ENCODE measurements at places on chromosomes 5 and 9.
A peak's percentile ranks its signal among the peaks of the same experiment; 100 is the strongest.

DNA sequence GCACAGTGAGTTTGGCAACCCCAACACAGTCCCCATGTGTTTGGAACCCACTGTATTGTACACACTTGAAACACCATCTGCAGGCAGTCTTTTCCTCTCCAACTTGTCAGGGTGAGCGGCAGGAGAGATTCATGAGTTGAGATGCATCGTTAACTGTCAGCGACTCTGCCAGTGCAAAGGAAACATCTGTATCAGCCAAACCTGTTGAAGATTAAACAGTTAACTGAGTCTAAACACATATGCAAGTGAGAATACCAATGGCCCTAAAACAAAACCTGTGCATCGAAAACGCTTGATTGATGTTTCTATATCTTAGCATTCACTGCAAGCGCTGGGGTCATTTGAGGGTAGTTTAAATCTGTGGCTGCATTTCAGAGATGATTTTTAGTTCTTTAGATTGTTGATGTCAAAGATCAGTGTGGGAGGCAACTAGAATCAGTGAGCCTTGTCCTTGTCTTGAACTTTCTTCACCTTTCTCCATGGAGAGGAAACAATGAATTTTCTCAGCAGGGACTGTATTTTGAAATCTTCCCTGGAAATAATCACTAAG, 41.3 kb upstream of the PAM start:
- no peak for DNase-seq

DNA sequence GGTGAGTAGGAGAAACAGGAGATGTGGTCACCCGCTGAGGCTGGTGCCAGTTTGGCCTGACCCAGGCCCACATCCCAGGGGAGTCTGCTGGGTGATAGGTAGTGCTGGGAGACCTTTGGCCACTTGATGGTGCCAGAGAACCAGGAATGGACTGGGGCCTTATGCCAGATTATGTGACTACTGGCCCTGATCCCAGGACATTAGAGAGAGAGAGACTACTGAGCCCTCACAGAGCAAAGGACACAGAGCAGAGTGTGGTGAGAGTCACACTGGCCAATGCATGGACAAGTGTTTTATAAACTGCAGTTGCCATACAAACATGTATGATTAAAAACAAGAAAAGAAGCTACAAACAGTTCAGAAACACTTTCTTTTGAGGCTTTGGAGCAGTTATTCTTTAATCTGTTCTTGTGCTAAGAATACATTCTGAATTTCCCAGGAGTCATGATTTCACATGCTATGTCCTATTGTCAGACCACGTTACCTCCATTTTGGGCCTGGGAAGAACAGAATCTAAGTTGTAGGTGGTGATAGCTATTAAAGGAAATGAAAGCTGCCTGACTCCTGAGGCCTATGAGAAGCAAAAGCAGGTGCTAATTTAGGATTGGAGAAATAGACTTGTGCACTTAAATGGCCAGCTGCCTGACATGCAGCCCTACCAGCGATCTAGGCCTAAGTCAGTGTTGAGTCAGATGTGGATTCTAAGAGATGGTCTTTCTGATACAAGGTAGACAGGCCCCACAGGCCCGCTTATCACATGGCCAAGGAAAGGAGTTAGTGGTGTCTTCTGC, 32.6 kb upstream of the TMOD1 start:
- no peak for DNase-seq

DNA sequence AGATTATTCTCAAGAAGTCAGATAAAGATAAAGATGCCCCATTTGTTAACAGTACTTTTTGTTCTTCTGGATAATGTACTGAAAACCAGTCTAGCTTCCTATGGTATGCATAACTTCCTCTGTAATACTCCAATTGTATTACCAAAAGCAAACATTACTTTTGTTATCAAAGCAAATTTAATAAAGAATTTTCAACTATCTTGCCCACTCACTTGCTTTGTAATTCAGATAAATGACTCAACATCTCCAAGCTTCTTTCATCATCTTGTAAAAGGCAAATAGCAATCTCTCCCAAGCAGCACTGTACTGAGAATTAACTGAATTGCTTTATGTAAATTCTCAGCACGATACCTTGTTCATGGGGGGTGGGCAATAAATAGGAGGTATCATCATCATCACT, 98.3 kb downstream of the NFIB start:
- DNase-seq: no peak

- no peak for DNase-seq
Observed at GRCh38 chr5:123438902-123439301, 15.7 kb upstream of the CEP120 start.

DNA sequence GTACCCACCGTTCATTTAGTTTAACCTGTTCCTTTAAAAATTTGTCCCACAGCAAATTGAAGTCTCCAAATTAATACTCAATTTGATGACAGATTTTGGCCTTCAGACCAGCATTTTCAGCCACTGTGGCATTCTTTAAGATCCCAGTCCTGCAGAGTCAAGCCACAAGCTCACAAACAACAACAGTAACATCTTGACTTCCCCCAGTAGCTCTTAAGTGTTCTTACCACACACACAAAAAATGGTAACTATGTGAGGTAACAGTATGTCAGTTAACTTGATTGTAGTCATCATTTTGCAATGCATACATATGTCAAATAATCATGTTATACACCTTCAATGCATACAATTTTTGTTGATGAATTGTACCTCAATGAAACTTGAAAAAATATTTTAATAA, 247.9 kb downstream of the LURAP1L start:
- DNase-seq: no peak

GRCh38 chr9:15286161-15286821, 20.7 kb downstream of the TTC39B start:
- DNase-seq: no peak

GRCh38 chr9:120890320-120891244, 13.6 kb upstream of the PHF19 start:
- DNase-seq: no peak

DNA sequence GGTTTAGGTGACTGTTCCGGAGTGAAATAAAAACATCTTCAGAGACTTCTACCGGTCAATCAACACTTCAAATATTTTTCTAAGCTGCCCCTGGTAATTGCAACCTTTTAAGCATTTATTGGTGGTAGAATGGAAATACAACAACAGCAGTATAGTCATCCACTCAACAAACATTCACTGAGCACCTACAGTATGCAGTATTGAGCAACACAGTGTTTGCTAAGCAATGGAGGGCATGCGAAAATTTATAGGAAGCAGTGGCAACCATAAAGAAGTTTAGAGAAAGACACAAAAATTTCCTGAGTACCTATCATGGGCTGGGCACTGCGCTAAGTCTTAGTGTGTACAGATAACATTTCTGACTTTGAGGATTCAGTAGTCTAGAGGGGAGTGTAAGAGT, 12.0 kb upstream of the SSBP2 start:
- DNase-seq: no peak

DNA sequence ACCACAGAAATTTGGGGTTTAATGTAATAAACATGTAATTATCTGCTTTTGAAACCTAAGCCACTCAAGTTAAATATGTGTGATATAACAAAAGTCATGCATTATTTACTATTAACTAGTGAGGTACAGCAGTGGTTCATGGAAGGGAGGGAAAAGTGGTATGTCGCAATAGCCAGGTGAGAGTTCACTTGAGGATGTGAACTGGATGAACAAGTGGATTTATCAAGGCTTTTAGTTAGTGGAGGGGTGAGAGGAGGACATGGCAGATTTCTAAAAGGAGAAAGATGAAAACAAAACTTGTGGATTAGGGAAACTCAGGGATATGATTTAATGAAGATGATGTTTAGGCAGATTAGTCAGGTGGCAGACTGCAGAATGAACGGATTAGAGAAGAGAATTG, 141.3 kb upstream of the NFIB start:
- no peak for DNase-seq

GRCh38 chr9:124724415-124725067, 46.6 kb downstream of the NR6A1 start:
- no peak for DNase-seq

- no peak for DNase-seq
Observed at GRCh38 chr5:149219584-149219983, 52.1 kb upstream of the AFAP1L1 start.

DNA sequence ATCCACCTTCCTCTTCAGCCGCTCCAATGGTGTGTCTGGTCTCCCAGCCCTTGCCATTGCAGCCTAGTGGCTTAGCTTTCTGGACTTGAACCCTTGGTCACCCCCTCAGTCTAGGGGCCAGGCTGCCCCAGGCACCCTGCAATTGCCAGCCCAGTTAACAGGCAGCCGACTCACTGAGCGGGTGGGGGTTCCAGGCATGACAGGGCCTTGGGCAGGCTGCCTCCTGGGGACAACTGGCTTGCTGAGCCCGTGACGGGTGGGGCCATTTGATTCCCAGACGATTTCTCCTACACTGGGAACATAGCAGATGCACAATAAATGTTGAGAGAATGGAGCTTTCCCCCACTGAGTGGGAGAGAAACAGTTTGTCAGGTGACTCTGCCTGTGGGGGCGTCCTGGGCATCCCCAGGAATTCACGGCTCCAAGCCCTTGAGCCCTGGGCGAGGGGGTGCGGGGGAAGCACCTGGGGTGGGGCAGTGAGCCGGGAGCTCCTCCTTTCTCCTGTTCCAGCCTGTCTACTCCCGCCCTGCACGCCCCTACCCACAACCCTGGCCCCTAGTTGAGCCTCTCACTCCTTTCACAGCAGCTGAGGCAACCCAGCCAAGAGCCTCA, 12.6 kb upstream of the AQP7 start:
- DNase-seq: no peak

GRCh38 chr9:135100241-135100681, 12.8 kb downstream of the OLFM1 start:
- DNase-seq: no peak

- DNase-seq: no peak
Observed at GRCh38 chr9:78613006-78613405, 316.1 kb downstream of the PSAT1 start.

- no peak for DNase-seq
Observed at GRCh38 chr5:90930756-90931431, 372.3 kb downstream of the ADGRV1 start.

GRCh38 chr5:129174480-129174879, 79.9 kb downstream of the ISOC1 start:
- no peak for DNase-seq

- no peak for DNase-seq
Observed at GRCh38 chr9:136714096-136714892, 1.9 kb downstream of the DIPK1B start.

GRCh38 chr5:174493530-174493929, 230.9 kb upstream of the MSX2 start:
- no peak for DNase-seq

DNA sequence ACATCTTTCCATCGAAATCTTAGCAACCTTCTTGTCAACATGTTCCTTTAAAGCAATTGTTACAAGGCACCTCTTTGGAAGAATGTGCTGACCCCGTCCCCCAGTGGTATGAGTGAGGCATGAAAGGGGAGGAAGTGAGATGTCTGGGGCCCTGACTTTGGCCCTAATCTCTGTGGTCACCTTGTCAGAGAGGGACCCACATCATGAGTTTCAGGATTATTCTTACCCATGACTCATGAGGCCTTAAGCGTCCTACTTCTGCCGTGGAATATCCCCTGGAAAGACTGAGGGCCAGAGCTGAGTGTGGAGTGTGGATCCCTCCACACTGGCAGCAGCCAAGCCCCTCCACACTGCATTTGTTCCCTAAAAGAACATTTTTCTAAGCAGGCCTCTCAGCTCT, 81.2 kb downstream of the FSTL4 start:
- no peak for DNase-seq

DNA sequence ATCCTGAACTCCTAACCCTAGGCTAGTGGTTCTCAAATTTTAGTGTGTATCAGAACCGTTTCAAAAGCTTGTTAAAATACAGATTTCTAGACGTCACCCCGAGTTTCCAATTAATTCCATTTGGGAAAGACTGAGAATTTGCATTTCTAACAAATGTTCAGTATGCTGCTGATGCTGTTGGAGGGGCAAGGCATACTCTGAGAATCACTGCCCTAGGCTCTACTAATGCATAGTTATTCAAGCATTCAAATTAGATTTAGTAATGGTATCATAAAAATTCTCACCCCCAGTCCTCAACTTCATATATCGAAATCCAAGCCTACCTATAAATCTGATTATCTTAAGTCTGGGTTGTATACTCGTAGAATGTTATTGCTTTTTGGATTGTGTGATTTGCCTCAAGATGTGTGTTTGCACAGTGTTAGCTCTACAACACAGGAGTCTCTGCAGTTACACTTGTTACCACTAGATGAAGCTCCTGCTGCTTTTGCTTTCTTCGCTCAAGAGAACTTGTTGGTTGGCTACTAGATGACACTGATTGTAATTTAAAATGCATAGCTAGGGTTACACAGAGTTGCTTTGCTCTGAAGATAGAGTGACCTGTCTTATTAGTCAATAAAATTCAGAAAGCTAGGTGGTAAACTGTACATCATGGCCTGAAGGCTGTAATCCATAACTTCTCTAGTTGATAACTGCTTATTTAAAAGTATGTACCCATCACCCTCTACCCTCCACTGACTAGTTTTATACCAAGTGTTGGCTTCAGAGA, 7.5 kb upstream of the ERAP2 start:
- peak; percentile 69 for DNase-seq

DNA sequence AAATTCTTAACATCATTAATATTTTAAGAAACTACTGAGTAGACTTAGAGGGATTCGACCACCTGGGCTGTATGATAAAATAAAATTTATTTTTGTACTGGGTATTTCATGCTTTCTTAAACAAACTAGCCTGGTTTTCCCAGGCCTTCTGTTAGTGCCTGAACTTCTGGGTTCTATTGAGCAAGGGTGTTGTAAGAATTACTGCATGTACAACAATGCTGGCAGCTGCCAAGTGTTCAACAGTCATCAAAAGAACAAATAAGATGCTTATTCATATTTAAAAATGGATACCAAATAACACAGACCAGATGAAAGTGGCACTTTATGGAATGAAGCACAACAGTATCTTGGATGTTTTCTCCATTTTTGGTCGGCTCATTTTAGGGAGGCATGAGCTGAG, 123.2 kb upstream of the FBXL7 start:
- DNase-seq: no peak

- DNase-seq: no peak
Observed at GRCh38 chr5:178563621-178564020, 26.6 kb downstream of the COL23A1 start.

GRCh38 chr9:6383551-6384225, 29.3 kb upstream of the UHRF2 start:
- no peak for DNase-seq

GRCh38 chr9:84756171-84756570, 86.6 kb downstream of the NTRK2 start:
- no peak for DNase-seq

Data from stimulated activated naive CD4-positive, alpha-beta T cell (primary cell).